AG08395 (cell line): ENCODE measurements at places on chromosomes 16 and 17.

DNA sequence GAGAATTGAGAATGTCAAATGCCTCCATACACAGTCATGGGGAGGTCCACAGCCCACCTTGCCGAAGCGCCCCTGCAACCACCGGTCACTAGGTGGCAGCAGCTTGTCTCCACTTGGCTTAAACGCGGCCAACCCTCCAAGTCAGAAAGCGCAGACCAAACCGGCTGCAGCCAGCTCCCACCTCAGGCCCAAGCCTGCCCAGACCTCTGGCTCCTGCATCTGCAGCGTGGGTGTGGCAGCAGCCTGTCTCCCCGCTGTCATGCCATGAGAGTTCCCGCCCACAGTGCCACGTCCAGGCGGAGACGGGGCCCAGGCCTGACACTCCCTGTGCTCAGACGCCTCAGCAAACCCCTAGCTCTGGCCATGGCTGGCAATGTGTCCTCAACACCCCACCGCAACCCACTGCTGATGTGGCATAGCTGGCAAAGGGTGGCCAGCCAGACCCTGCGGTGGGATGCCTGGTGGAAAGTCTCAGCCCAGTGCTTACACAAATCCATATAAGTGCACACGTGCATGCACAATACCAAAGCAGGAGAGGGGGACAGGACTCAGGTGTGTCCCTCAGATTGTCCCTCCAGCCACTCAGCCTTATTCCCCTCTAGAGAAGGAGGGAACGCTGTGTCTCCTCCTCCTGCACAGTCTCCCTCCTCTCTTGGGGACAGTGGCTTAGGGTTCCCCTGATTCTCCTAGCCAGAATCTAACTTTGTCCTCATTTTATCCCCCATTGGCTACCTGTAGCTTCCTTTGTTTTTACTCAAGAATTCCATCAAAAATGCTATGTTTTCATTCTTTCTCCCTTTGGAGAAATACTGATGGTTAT lies 10.9 kb downstream of the COPZ2 start:
- DNase-seq, result peak; percentile 93

DNA sequence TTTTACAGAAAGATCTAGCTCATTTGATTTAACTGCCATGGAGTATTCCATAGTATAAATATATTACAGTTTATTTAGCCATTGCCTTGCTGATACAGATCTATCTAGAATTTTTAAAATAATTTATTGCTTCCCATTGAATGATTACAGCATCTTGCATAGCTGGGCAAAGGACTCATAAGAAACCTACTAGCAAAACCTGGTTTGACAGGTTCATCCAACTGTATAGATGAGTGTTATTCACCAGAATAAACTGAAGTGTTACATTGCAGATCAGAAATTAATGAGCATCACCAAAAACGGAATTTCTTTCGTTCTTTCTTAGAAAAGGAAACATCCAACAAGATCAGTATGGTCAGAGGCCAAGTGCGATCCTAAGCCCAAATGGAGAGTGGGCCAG lies 202.2 kb upstream of the CACNG5 start:
- DNase-seq, result no peak

DNA sequence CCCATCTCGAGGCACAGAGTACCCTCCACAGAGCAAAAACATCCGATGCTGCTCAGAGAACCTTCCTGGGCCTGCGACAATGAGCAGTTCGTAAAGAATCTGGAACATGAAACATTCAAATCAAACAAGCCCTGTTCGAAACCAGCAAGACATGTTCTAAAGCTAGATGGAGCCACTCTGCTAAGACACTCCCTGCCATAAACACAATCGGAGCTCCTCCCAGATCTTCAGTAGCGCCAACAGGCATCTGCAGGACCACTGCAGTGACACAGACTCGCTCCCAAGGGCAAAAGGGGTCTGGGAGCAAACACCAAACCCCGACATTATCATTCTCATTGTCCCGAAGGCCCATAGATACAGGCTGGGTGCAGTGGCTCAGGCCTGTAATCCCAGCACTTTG lies 108.7 kb downstream of the ZFHX3 start:
- DNase-seq, result peak; percentile 50

GRCh38 chr16:77807-78443 lies at the start of gene MPG:
Gene MPG (plus strand): TSS chr16:78225. CDS start chr16:78310, 85 bp downstream.
- DNase-seq, result peak; percentile 98

- no peak for DNase-seq
Observed at GRCh38 chr16:4249530-4250308, 7.8 kb upstream of the SRL start.

DNA sequence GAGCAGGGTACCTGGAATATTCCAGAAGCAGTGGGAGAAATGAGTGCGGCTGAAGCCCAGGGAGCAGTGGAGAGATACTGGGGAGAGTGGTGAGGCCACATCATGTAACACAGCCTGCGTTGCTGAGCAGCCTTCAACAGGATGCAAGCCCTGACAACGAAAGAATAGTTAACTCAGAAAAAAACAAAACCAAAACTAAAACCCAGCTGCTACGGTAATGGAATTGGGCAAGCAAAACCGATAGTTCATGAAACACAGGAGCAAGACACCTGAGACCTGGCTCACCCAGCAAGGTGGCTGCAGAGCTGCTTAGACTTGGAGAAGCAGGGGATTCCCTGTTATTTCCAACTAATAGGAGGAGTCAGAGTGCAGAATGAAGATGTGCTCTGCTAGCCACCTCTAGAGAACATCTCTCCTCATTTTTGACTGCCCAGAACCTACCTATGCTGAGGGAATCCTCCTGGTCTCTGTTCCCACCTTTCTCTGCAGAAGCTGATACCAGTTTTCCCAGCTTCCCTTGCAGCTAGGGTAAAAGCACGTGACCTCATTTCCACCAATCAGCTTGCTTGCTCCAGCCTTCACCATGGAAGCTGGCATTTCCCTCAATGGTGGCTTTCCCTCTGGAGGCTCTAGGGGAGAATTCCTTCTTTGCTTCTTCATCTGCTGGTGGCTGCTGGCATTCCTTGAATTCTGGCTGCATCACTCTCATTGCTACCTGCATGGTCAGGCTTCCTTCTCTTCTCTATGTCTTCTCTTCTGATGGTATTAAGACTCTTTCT lies 59.4 kb upstream of the XYLT1 start:
- no peak for DNase-seq

DNA sequence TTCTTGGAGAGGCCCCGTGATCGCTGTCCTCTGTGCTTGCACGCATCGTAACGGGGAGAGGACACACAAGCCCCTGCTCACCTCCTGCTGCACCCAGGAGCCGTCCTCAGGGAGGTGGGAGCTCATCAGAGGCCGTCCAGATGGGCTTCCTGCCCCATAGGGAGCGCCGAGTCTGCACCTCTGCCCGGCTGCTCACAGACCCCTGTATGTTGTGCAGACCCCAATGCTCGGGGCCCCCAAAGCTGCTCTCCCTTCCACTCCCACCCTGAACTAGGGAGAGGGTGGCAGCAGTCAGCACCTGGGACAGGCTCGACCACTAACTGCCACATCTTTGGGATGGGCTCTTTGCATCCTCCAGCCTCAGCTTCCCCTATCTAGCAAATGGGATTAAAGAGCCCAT lies 4.4 kb upstream of the ZNF469 start:
- no peak for DNase-seq

DNA sequence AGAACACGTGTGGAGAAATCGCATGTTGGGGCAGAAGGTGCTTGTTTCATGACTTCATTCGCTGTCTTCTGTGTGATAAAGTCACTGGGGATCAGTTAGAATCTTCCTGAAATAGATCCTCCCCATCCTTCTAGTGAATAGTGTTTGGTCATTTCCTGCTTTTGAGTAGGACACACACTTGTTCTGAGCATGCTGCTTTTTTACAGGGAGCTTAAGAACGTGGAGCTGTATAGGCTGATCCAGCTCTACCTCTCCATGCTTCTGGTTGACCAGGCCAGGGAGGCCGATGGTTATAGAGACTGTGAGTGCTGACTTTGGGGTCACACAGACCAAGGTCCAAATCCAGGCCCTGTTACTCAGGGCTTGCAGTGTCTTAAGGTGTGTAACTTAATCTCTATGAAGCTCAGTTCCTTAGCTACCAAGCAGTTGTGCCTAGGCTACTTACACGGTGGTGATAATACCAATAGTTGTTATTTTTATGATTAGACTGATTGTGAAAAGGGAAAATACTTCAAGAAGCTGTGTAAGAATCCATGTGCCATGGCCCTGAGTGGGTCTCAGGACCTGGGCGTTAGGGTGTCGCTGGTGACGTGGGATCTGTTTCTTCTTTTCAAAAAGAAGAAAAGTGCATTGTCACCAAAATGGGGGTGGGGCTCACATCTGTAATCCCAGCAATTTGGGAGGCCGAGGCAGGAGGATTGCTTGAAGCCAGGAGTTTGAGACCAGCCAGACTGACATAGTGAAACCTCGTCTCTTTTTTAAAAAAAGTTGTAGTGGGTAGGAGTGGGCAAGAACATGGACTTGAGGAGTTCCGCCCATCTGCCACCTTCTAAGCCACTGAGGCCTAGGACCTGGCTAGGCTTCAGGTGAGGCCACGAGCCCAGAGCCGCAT lies 64.1 kb upstream of the LGALS9 start:
- no peak for DNase-seq

DNA sequence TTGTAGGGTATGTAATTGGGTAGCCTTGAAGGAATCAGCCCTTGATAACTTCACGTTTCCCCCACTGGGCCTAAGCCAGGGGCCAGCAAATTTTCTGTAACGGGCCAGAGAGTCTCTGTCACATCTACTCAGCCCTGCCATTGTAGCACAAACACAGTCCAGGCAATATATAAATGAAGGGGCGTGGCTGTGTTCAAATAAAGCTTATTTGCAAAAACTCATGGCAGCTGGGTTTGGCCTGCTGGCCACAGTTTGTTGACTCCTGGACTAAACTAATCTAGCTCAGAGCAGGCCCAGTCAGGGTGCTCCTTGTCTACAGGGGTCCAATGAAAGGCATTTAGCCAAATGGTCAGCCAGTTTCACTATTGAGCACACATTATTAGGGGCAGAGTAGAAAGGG lies 141.6 kb downstream of the CCDC182 start:
- no peak for DNase-seq

DNA sequence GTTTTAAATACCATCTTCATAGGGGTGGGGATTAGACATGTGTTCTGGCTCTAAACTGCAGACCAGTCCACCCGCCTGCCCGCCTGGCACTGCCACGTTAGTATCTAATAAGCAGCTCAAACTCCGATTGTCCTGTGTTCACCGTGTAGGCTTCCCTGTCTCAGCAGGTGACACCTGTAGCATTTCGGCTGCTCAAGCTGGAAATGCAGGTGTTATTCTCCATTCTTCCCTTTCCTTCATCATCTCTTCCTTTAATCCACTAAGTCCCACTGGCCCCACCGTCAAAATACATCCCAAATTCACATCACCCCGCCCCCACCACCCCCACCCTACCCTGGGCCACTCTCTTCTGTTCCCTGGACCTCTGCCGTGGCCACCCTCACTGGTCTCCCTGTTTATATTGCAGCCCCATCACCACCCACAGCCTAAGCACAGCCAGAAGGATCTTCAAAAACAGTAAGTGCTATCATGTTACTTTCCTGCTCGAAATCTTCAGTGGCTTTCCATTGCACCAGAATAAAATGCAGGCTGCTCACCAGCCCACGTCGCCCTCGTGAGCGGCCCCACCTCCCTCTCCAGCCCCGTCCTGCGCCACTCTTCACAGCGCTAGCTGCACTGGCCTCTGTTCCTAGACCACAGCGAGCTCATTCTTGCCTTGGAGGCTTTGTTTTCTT lies 65.1 kb downstream of the RTN4RL1 start:
- DNase-seq, result no peak

DNA sequence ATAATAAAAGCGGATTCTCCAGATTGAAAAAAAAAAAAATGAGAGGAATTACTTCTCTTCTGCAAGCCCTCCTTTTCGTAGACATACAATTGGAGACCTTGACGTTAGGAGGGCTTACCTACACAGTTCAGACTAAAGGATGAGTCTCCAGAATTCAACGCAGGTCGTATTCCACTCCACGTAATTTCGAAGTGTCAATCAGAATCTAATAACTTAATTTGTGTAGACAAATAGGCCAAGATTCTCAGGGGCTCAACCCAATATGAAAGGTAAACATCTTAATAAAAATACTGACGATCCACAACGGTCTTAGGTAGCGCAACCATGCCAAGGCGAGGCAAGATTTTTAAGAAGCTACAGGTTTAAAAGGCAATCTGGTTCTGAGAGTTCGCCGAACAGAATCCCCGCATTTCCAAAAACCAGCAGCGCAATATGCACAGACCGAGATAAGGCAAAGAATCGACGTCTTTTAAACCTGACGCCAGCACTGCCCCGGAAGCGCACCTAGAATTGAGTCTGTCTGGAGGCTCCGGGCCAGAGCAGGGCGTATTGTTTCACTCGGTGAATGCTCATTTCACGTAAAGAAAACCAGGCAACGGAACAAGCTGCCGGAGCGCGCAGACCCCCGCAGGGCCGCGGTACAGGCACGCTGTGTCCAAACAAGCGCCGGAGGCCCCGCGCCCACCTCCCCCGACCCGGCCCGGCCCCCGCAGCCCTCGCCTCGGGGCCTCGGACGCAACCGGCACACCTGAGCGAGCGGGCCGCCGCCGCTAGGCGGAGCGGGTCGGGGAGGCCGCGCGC lies 623 bp downstream of the MBTPS1 start:
- DNase-seq, result peak; percentile 19

GRCh38 chr17:1137465-1137894 lies 42.3 kb downstream of the ABR start:
- DNase-seq, result no peak

DNA sequence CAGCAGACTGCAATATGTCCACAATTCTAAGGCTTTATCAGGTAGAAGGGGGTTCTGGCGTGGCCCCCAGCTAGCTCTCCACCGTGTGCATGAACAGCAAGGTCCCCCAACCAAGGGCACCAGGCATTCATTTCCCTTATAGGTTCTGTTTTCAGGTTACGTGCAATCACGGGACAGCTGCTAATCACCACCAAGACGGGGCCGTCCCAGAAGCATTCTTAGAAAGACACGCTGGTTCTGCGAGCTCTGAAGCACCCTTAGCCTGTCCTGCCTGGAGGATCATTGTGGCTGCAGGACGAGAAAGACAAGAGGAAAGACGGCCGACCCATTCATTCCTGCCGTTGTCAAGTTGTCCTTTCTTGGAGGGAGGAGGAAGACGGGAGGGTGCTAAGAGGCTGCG lies 302.9 kb downstream of the SOX9 start:
- DNase-seq, result no peak

GRCh38 chr17:83147280-83147679 lies 67.9 kb downstream of the METRNL start:
- no peak for DNase-seq

DNA sequence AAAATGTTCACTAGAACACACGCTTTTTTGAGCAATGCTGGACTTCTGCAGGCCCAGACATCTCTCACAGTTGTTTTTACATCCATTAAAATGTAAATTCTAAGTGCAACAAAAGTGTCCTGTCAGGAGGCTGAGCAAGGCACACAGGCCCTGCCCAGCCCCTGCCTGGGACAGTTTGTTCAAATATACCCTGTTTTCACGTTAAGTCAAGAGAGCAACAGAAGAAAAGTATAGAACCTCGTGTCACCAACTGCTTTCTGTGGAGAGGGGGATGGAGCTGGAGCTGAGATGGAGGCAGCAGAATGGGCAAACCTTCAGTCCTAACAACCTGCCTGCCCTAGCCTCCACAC lies 4.3 kb upstream of the HOXB2 start:
- DNase-seq, result no peak
